Activated CD8-positive, alpha-beta T cell treated with anti-CD3 and anti-CD28 coated beads, Interleukin-2, amount 10 ng/mL, durations not matched to agents 7 days and 5 days (primary cell): ENCODE measurements at places on chromosomes 1 and 21. TPM values are rescaled to one million over a fixed set of nuclear protein-coding genes. Genes with fewer than 3 reads are reported as not detected.

Gene MARK1
- total RNA-seq, result not detected

Gene PBX1
- total RNA-seq, result not detected

Gene FCRL2
- not detected for total RNA-seq

Gene NBPF4
- not detected for total RNA-seq

Gene RHBDL2
- not detected for total RNA-seq

Gene BMP8B
- 0.08 TPM for total RNA-seq

Gene LAD1
- not detected for total RNA-seq

Gene SLC45A3
- total RNA-seq, result 0.21 TPM

Gene XKR8
- total RNA-seq, result 8.0 TPM

Gene LAMB3
- total RNA-seq, result 0.78 TPM

Gene DCDC2B
- not detected for total RNA-seq

Gene ATAD3C
- 1.0 TPM for total RNA-seq

Gene CLCNKA
- not detected for total RNA-seq

Gene NUP210L
- total RNA-seq, result 0.08 TPM
